ENCODE measurements at places on chromosomes 5 and 9.

GRCh38 chr9:137715321-137715720 is 96.5 kb downstream of the EHMT1 start:
- no peak for DNase-seq

- no peak for DNase-seq
Measured at GRCh38 chr5:2864515-2865105, 113.1 kb upstream of the IRX2 start.

- DNase-seq = no peak
Measured at GRCh38 chr5:172689801-172690200, 48.7 kb downstream of the NEURL1B start.

DNA sequence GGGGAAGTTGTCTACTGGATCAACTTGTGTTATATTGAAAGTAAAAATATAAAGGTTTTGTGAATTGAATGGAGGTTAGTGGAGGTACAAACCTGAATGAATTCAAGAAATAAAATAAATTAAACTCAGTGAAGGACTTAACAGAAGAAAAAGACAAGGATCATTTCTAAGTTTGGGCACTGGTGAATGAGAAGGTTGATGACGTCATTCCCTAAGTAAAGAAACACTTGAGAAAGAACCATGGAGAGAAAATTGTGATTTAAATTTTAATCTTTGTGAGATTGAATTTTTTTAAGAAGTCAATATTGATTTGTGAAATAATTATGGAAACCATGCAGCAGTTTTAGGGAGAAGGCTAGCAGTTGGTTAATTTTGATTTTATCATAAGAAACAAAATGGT is 900.3 kb upstream of the TYRP1 start:
- no peak for DNase-seq

GRCh38 chr5:108642170-108642906 is 105.4 kb upstream of the FER start:
- peak; percentile 67 for DNase-seq

DNA sequence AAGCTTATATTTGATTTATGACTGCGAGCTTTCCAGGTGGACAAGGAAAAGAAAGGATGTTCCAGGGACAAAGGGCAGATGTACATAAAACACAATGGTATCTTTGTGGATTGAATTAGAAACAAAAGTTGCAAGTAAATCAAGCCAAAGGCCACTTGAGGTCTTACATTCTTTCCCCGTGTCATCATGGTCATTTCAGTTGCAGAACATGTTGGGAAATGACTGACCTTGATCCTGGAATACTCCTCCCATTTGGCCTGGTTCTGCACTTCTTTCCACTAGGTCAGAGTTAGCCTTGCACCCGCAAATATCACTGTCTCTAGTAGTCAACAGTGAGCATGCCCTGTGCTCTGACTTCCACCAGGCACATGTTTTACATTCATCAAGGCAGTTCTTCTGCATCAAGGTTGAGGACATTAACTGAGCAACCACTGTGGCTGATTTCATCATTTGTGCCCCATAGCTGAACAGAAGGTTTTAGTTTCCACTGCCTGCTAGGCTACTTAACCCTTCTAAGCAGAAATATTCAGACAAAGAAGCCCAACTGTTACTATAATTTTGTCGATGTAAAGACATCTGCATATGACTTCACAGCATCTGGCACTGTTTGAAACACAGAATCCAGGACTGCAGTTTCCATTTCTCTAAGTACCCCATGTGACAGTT is 1161.7 kb upstream of the DMAC1 start:
- DNase-seq = no peak

DNA sequence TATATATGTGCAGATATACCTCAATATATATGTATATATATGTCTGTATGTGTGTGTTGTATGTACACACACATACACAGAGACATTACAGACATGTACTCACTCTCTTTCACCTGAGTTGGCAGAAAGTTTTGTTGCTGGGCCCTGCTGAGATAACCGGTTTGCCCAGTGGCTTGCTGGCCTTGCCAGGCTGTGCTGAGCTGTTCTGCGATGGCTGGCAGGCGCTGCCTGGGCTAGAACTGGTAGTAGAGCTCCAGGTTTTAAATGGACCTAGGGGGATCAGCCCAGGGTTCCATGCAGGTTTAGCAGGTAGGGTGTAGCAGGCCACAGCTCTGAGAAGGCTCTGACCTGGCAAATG is 394.3 kb downstream of the GADD45G start:
- peak; percentile 29 for DNase-seq

DNA sequence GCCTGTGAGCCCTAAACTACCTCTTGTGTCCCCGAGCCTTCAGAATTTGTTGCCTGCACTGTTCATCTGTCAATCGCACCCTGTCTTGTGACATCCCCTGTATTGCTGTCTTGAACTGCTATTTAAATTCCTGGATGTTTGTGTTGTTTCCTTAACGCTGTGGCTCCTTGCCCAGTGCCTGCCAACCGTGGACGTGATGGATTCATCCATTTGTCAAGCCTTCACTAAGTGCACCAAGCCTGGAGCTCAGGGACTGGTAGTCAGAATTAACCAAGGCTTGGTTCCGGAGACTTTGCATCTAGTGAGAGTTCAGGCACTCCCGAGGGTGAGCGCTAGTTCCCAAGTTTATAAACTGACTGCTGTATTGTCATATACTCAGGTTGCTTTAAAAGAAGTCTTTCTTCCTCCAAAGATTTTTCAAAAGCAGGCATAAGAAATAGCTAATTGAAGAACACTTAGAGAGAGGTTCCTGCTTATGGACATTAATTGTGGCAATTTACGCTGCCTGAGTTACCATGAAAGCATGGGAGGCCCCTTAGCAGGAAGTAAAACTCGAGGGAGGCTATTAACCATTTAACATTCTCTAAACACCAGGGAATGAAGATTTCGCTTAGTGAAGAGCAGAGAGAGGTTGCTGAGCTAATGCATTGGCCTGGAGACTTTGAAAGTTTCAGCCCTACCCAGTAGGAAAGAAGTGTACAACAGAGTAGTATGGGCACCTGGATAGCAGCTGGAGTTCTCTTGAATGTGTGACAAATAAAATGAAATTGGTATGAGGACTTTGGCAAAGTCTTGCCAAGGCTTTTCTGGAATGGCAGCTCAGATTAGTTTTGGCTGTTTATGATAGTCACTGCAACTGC is 29.0 kb downstream of the RGS3 start:
- no peak for DNase-seq

DNA sequence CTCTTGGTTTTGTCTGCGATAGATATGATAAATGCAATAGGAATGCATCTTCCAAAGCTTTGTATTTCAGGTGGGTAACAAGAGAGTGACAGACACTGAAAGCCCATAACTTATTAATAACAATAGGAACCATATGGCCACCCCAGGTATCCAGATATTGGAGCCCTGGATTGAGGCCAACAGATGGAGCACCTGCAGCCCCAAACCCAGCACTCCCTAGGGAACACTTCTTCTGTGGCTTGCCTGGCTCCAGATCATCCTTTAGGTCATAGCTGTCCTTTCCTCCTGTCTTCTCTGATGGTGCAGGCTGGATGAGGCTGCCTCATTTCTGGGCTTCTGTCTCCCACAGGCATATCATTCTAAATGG is 5.0 kb upstream of the IL3 start:
- no peak for DNase-seq

DNA sequence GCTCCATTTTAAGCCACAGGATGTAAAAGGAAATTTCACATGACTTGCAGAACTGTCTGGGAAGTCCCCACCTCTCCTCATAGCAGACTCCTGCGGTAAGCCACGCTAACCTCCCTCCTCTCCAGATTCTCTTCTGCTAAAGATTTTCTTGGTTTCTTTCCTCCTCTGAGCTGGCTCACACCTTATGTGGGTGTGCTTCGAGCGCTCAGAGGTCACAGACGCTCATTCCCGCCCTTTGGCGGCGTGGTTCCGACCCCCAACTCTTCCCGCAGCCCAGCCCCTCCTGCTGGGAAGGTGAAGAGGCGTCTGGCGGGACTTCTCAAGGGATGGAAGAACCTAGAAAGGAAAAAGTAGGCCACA is 32.9 kb upstream of the CDK20 start:
- DNase-seq = no peak

GRCh38 chr5:120152472-120152871 is 311.6 kb upstream of the PRR16 start:
- no peak for DNase-seq

GRCh38 chr9:115230924-115231515 is 113.1 kb upstream of the TNC start:
- DNase-seq = no peak

GRCh38 chr5:42676362-42676761 is 80.3 kb upstream of the CCDC152 start:
- no peak for DNase-seq

DNA sequence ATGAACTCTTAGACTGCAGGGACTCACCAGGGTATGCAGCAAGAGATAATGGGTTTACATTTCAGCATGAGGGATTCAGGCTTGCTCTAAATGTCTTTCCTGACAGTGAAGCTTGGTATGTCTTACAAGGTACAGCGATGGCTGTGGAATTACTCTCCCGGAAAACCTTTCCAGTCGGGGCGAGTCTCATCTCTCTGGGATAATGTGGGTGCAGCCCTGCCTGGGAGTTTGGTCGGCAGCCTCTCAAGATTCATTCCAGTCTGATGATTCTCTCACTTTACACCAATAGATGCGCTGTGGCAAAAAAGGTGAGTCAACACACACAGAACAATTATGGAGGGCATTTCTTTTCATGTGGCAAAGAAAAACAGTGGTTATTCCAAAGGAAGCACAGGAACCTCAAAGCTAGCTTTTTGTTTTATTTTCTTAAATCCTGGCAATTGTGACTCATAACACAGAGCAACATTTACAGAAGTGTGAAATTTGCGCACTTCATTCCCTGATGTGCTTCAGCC is 190.3 kb downstream of the DCP2 start:
- no peak for DNase-seq

DNA sequence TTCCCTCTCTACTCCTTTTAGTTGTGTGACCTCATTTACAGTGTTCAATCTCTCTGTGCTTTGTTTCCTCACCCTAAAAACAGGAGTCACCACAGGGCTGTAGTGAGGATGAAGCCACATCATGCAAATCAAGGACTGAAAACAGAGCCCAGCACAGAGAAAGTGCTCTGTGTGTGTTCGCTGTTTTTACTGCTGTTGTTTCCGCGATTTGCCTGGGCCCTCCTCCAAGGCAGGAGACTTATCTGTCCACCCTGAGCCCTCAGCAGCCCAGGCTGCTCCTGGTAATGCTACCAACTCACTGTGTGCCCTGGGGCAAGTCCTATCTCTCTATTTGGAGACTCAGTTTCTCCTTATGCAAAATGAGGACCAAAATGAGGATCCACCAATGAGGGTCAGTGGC is 87.2 kb upstream of the NEURL1B start:
- DNase-seq = no peak

- no peak for DNase-seq
Measured at GRCh38 chr9:34233672-34234071, 54.8 kb downstream of the UBAP1 start.

DNA sequence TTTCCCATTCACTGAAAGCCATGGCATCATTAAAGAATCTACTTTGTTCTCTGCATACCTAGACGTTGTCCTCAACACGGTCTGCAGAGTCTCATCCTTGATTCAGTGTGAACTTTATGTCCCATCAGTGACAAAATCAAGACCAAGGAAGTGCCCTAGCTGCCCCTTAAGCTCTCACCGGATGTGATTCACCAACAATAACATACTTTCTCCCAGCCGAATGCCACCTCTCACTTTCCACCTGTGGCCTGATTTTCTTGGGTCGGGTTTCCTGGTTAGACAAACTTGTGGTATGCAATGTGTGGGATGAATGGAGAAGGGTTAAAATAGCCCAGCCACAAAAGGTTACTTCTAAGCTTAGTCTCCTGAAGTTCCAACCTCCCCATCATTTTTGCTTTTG is 145.3 kb upstream of the PAPPA start:
- no peak for DNase-seq

- no peak for DNase-seq
Measured at GRCh38 chr9:16426716-16427115, 443.8 kb downstream of the BNC2 start.

DNA sequence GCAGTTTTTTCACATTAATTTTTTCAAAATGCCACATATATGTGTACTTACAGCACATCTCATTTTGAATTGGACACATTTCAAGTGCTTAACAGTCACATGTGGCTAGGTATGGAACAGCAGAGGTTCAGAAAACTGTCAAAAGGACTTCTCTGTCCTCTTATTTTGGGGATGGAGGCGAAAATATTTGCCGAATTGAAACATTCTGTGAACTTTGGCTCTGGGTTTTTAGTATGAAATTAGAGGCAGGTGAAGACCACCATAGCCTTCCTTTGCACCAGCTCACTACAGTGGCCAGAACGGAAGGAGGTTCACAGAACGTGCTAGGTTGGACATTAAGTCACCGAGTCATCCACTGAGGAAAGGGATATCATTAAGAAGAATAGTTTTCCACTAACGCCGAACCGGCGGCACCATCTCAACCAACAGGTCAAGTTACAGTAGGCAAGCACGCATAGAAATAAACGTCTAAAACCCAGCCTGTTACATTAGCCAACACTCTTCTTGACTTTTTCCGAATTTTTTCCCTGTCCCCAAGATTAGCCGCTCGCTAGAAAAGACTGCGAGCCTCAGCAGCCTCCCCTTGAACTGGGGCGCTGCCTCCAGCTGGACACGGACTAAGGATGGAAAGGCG is 1.8 kb upstream of the TLE4 start:
- DNase-seq = no peak

- no peak for DNase-seq
Measured at GRCh38 chr5:156147261-156147943, 179.6 kb upstream of the SGCD start.

- DNase-seq = no peak
Measured at GRCh38 chr9:126489581-126490213, 124.0 kb upstream of the LMX1B start.

- no peak for DNase-seq
Measured at GRCh38 chr9:3863686-3864085, 337.9 kb upstream of the RFX3 start.

DNA sequence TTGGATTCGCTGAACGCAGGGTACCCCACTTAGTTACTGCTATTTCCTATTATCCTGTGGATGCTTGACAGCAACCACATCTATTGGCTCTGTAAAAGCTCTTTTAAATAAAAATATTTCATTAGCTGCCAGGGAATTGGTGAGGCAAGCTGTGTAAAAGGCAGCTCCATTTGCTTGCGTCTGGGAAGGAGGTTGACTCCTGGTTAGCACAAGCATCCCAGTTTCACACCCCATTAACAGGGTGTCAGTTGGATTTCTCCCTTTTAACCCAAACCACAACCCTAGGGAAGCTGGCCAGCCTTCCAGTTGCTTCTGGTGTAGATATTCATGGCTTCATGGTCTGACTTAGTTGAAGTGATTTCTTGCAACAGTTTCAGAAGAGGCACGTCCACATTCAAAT is 151.0 kb downstream of the GPBP1 start:
- no peak for DNase-seq

GRCh38 chr9:25752398-25752797 is 74.2 kb upstream of the TUSC1 start:
- no peak for DNase-seq

- no peak for DNase-seq
Measured at GRCh38 chr5:172004824-172005237, 1.6 kb downstream of the FBXW11 start.

DNA sequence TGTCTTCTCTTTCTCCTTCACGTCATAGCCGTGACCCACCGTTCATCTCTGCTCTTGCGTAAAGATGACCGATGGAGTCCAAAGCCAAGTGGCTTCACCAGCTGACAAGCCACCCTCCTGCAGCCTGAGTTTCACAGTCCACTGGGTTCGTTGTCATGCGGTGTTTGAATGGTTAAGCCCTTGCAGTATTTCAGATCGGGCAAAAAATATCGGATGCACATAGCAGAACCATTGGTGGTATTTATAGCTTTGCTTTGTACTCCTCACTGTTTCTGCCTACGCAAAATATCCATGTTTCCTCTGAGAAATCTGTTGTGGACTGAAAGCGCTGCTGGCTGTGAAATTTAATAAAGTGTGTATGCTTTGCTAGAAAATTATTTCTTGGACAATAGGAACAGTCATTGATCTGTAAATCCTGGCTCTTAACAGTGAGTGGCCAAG is 34.5 kb upstream of the NCS1 start:
- no peak for DNase-seq

All from NCI-H774 (cell line).